ENCODE measurements at places on chromosomes 13 and 19.

GRCh38 chr19:3978145-3978544 is 7.1 kb downstream of the EEF2 start:
- DNase-seq, result no peak

- DNase-seq, result no peak
Measured at GRCh38 chr19:12953799-12954611, 3.0 kb downstream of the GADD45GIP1 start.

GRCh38 chr19:18119717-18120105 is 22.1 kb downstream of the MAST3 start:
- DNase-seq, result peak; percentile 38

GRCh38 chr13:98509271-98510155 is 67.4 kb downstream of the STK24 start:
- no peak for DNase-seq

- DNase-seq, result no peak
Measured at GRCh38 chr13:44218501-44219240, 155.0 kb upstream of the SERP2 start.

DNA sequence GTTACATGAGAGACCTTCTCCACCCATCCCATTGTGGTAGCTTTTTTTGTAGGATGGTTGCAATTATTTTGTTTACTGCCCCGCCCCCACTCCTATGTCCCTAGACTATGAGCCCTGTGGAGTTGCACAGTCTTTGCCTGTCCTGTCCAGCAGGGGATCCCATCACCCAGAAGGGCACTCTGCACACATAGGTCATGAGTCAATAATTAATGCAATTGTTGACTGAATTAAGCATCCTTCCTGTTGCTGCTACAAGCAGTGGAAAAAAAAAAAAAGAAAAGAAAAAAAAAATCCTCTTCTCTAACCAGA is 14.2 kb downstream of the C19orf81 start:
- DNase-seq, result no peak

GRCh38 chr13:113918981-113919701 is 54.7 kb downstream of the C13orf46 start:
- no peak for DNase-seq

DNA sequence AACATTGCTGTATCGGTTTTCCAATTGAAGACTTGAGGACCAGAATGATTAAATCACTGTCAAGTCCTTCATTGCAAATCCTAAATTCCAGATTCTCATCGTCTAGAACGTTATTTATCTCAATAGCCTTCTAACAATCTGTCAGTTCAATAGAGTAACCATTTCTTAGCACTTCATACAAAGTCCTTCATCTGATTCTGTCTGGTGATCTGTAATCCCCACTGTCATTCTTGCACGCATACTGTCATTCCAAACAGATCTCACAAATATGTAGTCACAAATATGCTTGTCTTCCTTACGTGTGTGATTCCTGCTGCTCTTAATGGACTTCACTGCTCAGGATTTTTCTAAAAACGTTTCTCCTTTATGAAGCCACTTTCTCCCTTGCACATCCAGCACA is 1197.5 kb downstream of the EFNB2 start:
- DNase-seq, result no peak

GRCh38 chr13:106468207-106468606 is 67.3 kb downstream of the EFNB2 start:
- DNase-seq, result no peak

- no peak for DNase-seq
Measured at GRCh38 chr19:32318884-32319520, 26.4 kb upstream of the ZNF507 start.

DNA sequence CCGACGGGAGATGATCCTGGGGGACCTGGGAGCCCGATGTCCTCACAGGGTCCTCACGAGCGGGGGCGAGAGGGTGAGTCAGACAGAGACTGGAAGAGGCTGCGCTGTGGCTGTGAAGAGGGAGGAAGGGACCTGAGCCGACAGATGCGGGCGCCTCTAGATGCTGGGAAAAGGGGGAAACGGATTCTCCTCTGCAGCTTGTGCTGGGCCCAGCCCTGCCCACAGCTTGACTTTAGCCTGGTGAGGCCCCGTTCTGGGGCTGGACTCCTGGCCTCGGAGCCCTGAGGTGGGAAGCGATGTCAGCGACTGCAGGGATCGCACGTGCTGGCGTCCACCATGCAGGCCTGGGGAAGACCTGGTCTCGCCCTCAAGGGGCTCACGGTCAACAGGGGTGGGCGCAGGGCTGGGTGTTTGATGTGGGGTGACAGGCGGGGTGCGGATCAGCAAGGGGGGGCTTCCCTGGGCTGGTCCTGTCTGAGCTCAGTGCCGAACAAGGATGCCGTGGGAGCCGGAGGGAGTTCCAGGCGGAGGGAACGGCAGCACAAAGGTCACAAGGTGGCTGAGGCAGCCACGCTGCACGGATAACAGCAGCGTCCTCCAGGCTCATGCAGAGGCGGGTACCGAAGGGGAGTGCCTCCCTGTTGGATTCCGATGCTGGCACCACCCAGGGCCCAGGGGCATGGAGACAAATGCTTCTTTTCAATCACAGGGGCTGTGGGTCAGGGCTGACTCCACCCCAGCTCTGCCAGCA is 31.8 kb downstream of the PIP5K1C start:
- no peak for DNase-seq

All from stimulated activated CD4-positive, alpha-beta T cell treated with anti-CD3 and anti-CD28 coated beads, TNF-alpha, amount 100 ng/mL, for 1 hour (primary cell).